ENCODE measurements at places on chromosomes 7 and 10.

DNA sequence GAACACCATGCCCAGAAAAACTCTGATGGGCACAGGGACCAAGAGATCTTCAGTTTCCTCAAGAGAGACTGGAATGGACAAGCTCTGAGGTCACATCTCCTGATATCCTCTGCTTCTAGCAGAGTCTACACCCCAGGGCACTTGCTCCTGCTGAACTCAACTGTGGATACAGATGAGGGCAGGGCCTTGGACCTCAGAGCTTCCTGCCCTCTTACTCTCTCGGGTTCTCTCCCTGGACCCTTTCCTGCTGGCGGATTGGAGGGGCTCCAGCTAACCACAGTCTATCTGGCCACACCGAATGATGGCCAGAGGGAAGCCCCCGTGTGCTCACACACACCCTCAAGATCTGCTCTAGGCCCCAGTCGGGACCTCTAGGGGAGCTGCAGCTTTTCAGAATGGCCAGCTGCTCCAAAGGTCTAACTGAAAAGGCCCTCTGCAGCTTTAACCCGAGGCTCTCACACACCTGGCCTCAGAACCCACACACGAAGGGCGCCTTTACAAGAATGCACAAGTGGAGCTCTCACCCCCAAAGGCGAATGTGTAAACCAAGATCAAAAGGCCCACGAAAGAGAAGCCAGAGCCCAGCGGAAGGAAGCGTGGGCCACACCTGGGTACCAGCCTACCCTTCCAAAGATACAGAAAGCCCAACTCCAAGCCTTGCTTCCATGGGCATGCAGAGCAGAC is 65.5 kb downstream of the FAM53B start:
- no peak for DNase-seq

- no peak for DNase-seq
These were observed 151.5 kb downstream of the PFKFB3 start for GRCh38 chr10:6354168-6354772.

DNA sequence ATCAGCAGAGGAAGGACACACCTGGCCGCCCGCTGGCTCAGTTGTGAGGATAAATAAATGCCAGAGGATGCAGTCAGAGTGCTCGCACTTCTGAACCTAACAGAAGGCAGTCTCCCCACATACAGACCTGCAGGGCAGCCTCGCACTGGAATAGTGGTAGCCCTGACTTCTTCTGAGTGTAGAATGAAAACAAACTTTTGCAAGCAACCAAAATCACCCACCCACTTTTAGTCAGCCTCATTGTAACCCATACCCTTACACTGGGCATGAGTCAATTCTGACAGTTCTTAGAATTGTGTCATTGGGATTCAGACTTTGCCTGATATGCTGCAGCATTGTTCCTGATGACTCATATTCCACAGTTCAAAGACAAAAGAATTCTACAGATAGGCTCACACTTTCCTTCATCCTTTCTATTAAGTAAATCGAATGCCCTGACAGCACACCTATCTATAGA is 167.0 kb upstream of the CDK1 start:
- no peak for DNase-seq

GRCh38 chr7:135840591-135840990 is 92.0 kb upstream of the FAM180A start:
- DNase-seq: no peak

- no peak for DNase-seq
These were observed 54.6 kb downstream of the VSTM2A start for GRCh38 chr7:54596747-54597146.

DNA sequence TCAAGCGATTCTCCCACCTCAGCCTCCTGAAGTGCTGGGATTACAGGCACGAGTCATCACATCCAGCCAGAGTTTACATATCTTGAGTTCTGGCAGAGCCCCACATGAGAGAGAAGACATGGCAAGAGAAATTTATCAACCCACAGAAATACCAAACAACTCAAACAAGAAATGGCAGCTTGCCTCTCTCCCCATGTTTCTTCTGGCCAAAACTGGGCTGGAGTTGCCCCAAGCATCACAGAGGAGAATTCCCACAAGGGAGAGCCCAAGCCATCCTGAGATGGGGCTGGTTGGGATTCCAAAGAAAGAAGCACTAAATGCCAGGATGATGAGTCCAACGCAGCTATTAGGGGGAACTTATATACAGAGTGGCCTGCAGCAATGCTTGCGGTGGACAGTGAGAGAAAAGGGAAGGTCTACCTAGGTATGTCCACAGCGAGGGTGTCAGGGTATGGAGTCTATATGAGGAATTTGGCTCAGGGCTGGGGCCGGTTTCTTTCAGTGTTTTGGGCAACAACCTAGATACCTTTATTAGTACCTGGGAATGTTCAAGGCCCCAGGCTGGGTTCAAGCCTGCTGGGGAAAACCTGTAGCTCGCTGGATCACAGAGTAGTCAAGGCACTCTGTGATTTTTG is 14.5 kb upstream of the PAX4 start:
- DNase-seq: no peak

DNA sequence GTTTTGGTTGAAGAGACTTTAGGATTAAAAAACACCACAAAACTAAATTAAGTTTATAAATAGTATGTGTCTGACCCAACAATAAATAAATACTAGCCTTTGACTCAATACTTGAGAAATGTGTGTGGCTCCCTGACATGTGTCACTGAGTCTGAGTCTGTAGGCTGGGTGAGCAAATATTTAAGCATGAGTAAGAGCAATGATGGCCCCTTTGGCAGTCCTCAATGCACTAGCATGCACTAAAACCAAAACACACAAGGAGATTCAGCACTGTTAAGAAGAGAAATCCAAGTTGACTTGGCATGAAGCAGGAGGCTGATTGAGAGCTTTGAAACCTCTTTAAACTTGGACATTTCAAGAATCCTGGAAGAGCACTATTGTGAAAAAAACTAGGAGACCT is 37.1 kb downstream of the CCDC71L start:
- no peak for DNase-seq

DNA sequence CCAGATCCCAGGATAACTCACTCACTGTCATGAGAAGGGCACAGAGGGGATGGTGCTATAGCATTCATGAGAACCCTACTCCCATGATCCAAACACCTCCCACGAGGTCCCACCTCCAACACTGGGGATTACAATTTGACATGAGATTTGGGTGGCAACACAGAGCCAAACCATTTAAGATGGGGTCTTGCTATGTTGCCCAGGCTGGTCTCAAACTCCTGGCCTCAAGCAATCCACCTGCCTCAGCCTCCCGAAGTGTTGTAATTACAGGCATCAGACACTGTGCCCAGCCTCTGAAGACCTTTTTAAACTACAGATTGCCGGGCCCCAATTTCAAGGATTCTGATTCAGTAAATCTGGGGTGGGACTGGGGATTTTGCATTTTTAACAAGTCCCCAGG is 98.5 kb downstream of the BAMBI start:
- no peak for DNase-seq

DNA sequence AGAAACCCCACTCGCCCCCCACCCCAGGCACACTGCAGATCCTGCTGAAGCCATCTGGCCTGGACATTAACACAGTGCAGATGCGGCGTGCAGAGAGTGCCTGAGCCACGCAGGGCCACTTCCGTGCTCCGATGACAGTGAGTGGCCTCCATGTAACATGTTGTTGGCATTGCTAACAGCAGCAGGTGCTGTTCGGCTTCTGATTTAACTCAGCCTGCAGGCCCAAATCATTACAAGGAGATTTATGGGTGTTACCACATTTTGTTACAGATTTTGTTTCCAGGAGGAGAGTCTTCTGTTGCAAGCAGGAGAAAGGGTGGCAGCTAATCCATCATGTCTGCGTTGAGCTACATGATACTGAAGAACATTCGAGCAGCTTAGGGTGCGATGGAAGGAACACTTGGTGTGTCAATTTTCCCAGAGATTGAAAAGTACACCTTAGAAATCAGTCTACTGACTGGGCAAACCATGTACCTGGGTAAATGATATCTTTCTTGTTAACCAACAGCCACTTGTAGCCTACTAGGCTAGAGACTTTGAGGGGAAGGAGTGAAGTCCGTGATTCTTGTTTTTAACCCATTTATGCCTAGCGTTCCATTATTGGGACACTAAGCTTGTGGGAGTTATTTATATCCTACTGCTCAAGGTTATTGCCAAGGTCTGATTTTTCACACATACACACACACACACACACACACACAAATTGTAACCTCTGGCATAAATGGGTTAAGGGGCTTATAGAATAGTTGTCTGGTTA is 90.0 kb downstream of the JCAD start:
- no peak for DNase-seq

DNA sequence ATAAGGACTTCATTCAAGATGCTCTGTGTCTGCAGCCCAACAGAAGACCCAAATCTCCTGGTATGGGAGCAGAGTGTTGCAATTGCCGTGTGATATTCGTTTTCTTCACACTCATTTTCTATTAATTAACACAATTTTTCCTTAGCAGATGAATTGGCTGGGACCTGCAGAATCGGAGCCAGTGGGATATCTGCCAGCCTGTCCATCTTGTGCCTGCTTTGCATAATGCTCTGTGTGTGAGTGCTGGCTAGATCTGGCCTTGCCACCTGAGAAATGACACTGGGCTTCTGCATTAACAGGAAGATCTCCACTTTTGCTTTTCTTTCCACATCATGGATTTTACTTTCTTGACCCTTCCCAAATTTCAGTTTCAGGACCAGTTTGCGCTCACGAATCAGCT is 70.4 kb upstream of the GPR158 start:
- no peak for DNase-seq

DNA sequence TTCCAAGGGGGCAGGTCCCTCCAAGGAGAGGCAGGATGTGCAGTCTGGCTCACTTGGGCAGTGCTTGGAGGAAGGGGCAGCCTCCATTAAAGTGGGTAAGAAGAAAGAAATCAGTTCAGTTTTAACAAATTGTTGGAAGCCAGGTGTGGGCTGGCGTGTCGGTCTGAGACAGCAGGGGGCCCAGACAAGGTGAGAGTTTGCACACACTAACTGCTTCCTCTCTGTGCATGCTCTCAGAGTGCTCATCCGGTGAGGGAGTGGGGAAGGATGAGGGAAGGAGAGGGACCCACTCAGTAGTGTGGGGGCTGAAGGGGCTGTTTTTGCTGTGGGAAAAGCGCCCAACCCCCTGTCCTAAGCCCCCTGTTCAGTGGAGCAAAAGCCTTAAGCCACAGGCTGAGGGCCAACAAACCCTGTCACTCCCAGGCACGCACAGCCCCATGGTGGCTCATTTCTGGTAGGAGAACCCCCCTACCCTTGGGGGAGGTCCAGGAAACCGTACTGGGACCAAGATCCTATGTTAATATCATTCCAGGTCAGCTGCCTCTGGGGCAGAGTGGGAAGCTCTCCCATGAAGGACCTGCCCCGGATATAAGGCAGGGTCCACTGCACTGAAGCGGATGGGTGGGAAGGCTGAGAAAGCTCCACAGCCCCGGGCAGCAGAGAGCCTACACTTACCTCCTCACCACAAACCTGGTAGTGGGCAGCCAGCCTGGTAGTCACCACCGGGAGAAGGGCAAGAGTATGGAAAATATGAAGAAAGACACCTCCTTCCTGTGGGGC is 5.1 kb upstream of the PCBD1 start:
- no peak for DNase-seq

GRCh38 chr10:119315128-119316001 is 108.0 kb downstream of the GRK5 start:
- no peak for DNase-seq

DNA sequence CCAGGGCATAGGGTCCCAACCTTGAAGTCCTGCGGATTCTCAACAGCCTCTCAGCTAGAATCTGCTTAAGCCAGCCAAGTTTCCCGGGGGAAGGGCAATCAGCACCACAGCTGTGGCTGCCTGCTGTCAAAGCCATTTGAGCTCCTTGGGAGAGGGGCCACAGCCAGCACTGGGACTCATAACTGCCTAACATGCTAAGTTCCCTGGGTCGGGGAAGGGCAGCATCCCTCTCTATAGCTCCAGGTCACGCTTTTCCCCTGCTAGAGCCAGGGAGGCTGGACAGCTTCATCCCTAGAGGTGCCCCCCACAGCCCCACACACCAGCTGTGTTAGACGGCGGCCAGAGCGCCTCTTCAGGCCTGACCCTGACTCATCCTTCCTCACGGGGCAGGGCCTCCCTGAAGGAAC is 49.6 kb upstream of the PDE1C start:
- DNase-seq: no peak

DNA sequence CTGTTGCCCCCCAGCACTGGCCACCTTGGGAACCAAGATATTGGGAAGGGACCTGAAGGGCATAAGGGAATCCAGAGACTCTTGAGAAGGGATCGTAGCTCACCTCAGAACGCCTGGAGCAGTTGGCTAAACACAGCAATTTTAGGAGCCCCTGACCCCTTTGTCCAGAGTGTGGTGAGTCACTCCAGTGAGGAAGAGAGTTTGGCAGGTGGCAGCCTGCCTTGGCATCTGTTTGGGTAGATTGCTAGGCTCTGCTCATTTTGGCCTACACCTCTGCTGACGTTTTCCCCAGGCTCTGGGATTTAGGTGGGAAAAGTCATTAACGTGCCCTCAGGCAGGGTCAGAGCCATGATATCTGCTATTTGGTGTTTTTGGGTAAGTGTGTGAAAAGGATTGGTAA is 100.6 kb downstream of the GRB10 start:
- DNase-seq: no peak

DNA sequence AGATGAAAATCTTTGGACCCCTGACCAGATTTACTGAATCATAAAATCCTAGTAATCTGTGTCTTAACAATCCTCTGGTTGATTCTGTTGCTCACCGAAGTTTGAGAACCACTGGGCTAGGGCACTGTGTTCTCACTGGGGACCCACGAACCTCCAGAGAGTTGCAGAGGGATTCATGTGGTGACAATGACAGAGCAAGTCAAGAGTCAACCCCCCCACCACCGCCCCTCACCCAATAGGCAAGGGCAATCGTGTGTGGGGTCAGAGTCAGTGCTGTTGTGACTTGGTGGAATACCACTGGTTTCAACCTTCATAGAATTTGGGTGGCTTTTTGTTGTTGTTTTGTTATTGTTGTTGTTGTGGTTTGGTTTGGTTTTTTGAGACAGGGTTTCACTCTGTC is 23.5 kb upstream of the NRP1 start:
- DNase-seq: no peak

DNA sequence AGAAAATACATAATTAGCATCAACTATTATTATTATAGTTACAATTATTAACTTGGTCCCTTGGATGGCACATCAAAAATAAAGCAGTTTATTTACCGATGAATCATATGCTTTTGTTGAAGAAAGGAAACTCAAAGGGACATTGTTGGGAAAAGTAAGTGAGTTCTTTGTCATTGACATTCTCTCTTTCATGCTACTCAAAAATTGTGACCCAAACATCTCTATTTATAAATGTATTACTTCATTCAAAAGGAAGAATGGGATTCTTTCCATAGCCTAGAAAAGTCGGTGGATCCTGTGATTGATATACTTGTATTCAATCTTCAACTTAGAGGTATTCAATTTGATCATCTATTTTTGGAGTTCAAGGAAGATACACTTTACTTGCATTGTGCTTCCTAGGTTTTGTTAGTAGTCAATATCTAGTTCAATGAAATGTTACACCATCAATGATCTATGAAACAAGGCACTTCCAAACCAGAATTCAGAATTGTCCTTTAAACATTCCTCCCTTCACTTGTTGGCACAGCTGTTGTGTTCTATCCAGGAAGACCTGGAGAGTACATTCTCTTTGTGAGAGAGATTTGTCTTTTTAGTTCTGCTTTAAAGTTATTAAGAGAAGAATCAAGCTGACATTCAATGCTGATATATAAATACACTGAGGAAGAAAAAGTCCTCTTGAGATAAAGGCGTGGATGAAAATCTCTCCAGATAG is 235.2 kb downstream of the TMEM26 start:
- DNase-seq: no peak

GRCh38 chr10:17673471-17674061 is 29.6 kb downstream of the STAM start:
- no peak for DNase-seq

- DNase-seq: no peak
These were observed 196.6 kb upstream of the GALNT17 start for GRCh38 chr7:70935311-70935710.
